ENCODE measurements at places on chromosomes 4 and X.

DNA sequence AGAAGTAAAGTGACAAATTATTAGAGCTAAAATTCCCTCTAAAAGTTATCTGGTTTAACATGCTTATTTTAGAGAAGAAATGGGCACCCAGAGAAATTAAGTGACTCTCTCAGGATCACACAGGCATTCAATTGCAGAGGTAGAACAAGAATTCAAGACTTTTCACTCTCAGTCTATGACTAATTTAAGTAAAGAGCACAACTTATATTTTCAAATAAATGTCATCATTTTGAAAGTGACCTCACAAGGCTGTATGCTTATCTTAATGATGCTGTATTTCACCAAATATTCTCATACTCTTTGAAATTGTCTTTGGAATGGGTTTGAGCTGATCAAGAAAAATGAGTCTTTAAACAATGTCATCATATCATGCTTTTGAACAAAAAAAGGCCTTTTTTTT is 15.3 kb downstream of the GPR174 start:
- DNase-seq, result no peak

- no peak for DNase-seq
Measured at GRCh38 chr4:185771711-185772390, 40.1 kb downstream of the SORBS2 start.

GRCh38 chrX:22351966-22352365 is 79.3 kb downstream of the CBLL2 start:
- DNase-seq, result no peak

- no peak for DNase-seq
Measured at GRCh38 chr4:36280555-36280954, 861 bp upstream of the DTHD1 start.

- no peak for DNase-seq
Measured at GRCh38 chrX:48890934-48891401, 6.6 kb downstream of the TIMM17B start.

GRCh38 chr4:185512516-185512915 is 22.8 kb downstream of the PDLIM3 start:
- no peak for DNase-seq

DNA sequence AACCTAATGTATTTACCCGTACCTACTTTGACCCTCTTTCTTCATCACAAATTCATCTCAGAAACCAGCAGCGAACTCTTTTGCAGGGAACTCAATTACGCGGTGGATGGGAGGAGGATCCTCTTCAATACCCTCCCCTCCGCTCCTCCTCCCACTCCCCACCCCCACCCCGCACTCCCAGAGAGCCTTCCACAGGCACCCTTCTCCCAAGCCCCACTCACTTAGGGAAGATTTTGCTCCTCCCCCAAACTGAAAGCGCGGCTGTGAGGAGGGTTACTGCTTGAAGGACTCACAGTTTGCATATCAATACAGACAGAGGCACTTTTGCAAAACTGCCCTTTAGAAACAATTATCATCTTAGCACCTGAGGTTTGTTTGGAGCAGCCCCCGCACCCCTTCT is 960 bp upstream of the IL1RAPL1 start:
- DNase-seq, result no peak

- DNase-seq, result no peak
Measured at GRCh38 chr4:139552517-139553307, 3.3 kb downstream of the SETD7 start.

DNA sequence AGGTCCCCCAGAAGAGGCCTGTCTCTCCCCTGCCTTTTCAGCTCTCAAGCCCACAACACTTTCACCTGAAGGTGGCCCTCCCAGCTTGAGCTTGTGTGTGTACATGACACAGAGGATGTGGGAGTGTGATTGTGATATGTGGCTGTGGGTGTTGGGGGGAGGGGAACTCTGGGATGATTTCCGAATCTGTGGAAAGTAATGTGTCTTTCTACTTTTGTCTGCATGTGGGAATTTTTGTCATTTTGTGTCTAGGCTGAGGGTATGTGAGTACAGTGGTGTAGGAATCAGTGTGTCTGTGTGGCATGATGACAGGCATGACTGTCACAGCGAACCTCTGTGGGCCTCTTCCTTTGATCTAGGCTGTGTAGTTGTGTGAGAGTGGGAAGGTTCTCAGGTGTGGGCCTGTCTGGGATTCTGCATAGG is 6.4 kb downstream of the SYP start:
- DNase-seq, result no peak

DNA sequence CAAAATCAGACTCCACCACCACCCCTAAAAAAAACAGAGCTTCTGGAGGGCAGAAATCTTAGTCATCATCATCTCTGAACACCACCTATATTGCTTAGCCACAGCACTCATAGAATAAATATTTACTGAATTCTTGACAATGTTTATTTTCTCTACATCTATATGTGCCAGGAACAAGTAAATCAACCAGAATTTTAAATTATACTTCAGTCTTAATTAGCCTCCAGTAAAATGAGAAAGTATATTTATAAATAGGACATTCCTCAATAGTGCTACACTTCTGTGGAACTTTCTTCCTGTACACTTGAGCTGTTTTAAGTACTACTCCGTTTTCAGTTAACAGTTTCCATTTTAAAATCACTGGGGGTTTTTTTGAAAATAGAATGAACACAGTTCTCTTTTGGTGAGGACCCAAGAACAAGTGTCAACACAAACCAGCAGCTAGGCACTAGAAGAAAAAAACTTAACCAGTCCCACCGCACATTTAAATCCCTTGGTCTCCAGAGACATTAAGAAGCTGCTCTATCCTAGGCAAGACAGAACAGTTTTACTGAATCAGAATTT is 25.5 kb downstream of the SMIM14 start:
- DNase-seq, result no peak

- DNase-seq, result no peak
Measured at GRCh38 chr4:93684571-93684970, 144.0 kb upstream of the ATOH1 start.

DNA sequence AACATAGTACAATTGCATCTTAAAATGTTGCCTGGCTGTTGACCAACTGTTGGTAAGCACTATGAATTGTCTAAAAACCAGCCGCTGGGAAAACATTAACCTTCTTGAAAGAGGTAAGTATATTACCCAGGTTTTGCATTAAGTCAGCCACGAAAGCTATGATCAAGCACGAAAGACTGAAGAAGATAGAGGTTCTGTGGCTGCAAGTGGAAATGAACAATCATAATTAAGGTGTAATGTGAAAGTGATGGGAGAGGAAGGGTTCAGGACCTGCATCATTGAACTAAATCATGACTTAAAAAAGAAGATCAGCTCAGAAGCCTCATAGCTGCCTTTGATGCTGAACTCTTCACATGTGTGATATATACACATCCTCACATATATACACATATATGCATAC is 341.0 kb downstream of the NR3C2 start:
- no peak for DNase-seq

DNA sequence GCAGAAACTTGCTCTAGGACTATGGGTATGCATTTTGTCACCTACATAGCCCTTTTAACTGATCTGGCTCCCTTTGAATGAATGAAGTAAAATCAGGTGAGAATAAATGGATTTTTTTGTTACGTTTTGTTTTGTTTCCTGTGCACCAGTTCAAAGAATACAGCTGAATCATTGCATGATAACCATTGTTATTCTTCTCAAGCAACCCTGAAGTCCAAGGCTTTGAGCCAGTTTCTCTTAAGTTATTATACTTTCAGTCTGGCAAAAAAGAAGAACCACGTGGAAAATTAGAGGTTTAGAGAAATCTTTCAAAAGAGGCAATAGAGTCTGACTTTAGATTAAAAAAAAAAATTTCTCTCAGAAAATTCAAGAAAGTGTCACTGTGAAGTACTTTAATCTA is 398.6 kb upstream of the TECRL start:
- DNase-seq, result no peak

GRCh38 chrX:83077606-83078005 is 430.5 kb upstream of the POU3F4 start:
- DNase-seq, result no peak

GRCh38 chr4:176274441-176274840 is 5.4 kb upstream of the ASB5 start:
- no peak for DNase-seq

GRCh38 chr4:77074381-77074831 is 1.4 kb downstream of the CCNI start:
- DNase-seq, result no peak

DNA sequence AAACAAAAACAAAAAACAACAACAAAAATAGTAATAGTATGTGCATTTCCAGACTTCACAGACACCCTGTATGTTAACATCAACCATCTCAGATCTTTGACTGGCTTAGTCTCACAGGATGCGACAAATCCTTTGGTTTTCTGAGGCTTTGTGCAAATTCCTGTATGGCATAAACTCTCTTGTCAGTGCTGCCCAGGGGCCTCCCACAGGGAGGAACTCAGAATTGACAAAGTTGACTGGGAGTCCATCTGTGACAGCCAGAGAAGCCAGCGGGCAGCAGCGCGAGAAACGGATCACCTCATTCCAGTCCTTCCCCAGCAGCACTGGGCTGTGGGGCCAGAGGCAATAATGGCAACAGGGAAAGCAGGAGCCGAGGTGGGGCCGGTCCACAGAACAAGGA is 19.1 kb upstream of the DDX3X start:
- DNase-seq, result no peak

DNA sequence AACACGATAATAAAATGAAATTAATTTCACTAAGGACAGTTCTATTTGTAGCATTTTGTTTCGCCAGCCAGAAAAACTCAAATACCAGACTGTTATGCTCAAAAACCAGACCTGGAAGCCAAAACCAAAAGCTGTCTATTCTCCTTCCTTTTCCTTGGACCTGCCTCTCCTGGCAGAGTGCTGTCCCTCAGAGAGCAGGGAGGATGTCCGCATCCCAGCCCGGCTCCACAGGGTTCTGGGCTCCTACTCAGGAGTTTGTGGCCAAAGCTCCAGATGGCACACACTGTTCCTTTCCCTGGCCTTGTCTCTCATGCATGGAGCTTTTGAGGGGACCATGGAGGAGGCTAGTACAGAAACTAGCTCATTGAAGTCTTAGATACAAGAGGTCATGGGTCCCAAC is 41.9 kb upstream of the C1QTNF7 start:
- DNase-seq, result no peak

DNA sequence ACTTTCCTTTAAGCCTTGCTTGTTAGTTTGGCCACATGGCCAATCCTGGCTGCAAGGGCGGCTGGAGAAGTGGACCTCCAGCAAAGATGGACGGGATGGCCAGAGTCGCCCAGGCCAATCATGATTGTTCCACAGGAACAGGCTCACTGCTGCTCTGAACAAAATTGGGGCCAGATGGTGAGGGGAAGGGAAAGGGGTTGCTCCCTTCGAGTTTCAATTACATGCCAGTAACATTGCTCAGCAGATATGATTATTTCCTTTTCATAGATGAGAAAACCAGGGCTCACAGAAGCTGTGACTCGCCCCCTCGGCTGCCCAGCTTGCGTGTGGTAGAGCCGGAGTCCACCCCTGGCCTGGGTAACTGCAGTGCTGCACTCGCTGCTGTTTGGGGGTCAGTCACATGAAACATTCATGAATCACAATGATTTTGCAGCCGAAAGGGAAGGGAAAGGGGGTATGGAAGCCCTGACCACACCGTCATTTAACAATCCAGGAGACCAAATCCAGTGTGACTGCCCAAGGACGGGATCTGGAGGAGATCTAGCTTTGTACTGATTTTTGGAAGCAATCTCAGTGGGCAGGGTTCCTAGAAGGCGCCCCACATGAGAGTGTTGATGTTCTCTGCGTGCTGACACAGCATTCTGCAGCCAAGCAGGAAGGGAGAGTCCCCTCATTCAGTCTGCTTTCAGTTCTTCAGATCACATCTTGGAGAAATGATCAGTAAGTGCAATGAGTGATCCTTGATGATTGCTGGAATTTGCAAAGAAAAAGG is 77.3 kb upstream of the MSX1 start:
- no peak for DNase-seq

DNA sequence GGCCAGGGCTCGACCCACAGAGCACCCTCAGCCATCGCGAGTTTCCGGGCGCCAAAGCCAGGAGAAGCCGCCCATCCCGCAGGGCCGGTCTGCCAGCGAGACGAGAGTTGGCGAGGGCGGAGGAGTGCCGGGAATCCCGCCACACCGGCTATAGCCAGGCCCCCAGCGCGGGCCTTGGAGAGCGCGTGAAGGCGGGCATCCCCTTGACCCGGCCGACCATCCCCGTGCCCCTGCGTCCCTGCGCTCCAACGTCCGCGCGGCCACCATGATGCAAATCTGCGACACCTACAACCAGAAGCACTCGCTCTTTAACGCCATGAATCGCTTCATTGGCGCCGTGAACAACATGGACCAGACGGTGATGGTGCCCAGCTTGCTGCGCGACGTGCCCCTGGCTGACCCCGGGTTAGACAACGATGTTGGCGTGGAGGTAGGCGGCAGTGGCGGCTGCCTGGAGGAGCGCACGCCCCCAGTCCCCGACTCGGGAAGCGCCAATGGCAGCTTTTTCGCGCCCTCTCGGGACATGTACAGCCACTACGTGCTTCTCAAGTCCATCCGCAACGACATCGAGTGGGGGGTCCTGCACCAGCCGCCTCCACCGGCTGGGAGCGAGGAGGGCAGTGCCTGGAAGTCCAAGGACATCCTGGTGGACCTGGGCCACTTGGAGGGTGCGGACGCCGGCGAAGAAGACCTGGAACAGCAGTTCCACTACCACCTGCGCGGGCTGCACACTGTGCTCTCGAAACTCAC is 3.6 kb downstream of the MID1IP1 start:
- no peak for DNase-seq

DNA sequence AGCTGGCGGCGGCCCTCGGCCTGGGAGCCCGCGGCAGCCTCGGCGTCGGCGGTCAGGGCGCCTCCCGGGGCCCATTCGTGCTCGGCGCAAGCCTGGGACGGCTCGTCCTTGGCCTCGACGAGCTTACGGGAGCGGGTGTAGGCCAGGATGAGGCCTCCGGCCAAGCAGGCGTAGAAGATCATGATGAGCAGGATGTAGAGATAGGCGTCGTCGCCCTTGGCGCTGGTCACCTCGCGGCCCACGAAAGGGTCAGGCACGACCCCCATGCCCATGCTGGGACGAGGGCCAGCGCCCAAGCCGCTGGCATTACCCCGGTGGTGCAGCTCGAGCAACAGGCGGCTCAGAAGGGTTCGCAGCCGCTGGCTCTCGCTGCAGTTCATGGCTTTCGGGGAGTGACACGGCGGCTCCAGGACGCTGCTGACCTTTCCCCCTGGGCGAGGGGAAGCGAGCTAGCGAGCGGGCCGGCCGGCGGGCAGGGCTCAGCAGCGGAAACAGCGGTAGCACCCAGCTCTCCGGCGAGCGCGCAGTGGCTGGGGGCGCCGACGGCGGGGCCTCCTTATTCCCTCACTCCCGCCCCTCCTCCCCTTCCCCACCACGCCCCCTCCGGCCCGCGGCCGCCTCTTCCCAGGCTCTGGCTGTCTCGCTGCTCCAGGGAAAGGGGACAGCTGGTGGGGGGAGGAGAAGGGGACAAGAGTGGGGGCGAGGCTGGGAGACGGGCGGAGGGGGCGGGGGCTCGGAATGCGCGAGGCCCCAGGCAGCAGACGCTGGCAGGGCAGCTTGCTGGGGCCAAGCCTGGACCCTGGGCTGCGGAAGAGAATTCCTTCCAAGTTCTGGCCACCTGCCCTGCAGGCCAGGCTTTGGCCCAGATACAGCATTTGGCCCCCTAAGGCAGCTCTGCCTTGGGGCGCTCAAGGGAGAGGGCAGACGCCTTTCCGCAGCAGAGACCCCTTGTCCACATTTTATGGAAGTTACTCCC is at the start of gene KCNE5:
TSS of gene KCNE5 (minus strand) at position 532 of the 976 bp plus-strand sequence. CDS start at position 380, 152 bp downstream.
- DNase-seq, result no peak
